ENCODE measurements at places on chromosomes 13 and 19. TPM values are rescaled to one million over a fixed set of nuclear protein-coding genes. Genes with fewer than 3 reads are reported as not detected.
A peak's percentile ranks its signal among the peaks of the same experiment; 100 is the strongest.

GRCh38 chr19:55252760-55253663 lies 5.8 kb downstream of the PPP6R1 start:
- no peak for DNase-seq

- DNase-seq = no peak
Observed at GRCh38 chr13:66577358-66577757, 652.8 kb downstream of the PCDH9 start.

GRCh38 chr19:50414864-50415660 lies 3.7 kb upstream of the SPIB start:
- peak; percentile 84 for DNase-seq

DNA sequence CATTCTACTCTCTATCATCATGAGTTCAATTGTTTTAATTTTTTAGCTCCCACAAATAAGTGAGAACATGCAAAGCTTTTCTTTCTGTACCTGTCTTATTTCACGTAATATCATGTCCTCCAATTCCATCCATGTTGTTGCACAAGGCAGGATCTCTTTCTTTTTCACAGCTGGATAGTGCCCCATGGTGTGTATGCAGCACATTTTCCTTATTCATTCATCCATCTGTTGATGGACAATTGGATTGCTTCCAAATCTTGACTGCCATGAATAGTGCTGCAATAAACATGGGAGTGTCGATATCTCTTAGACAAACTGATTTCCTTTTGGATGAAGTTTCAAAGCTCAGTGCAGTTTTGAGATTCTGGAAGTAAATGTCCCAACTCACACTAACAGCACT lies 326.9 kb downstream of the FGF9 start:
- DNase-seq = peak; percentile 3

CEACAM7 gene
- 0.43 TPM for total RNA-seq

PLIN4 gene
- 1.0 TPM for total RNA-seq

GDF15 gene
- total RNA-seq = 4.0 TPM

TEKTIP1 gene
- 4.2 TPM for total RNA-seq

Measured in A673 (cell line).